IMR-90 (cell line): ENCODE measurements at places on chromosomes 1 and 21. TPM values are rescaled to one million over a fixed set of nuclear protein-coding genes. Genes with fewer than 3 reads are reported as not detected.

The OR10Z1 gene
- not detected in 2 replicates for polyA plus RNA-seq

The GABRD gene
- polyA plus RNA-seq, result not detected in 2 replicates

The FMO2 gene
- 0.05 TPM in 1 of 2 replicates, not detected in the other for polyA plus RNA-seq

The UTS2 gene
- not detected in 2 replicates for polyA plus RNA-seq

The PRR9 gene
- polyA plus RNA-seq, result not detected in 2 replicates

The CFAP141 gene
- not detected in 2 replicates for polyA plus RNA-seq

The SYT2 gene
- polyA plus RNA-seq, result under 0.01 TPM in 1 of 2 replicates, not detected in the other

The RNU1-2 gene
- not detected in 2 replicates for polyA plus RNA-seq

The FOXE3 gene
- polyA plus RNA-seq, result 0.12 TPM in 1 of 2 replicates, not detected in the other

The SMCP gene
- polyA plus RNA-seq, result not detected in 2 replicates
